Activated CD4-positive, alpha-beta T cell treated with anti-CD3 and anti-CD28 coated beads for 1 hour (primary cell): ENCODE measurements at places on chromosomes 5 and 9.

GRCh38 chr9:106716820-106717219 is 146.1 kb upstream of the ZNF462 start:
- DNase-seq = no peak

DNA sequence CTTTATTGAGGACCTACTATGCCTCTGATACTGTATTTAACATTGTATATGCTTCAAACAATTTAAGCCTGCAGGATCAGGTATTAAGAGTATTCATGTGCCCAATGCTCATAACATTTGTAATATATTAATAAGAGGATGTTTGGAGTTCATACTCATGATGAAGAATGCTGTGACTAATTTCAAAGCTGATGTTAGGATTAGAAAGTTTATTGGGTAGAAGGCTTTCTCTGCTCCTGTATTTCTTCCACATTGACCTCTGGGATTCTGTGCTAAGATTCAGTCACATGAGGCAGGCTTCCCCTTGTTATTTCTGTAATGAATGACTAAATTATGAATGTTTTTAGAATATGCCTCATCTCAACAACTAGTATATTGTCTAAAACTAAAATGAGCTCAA is 456.4 kb downstream of the NFIB start:
- DNase-seq = no peak

- DNase-seq = no peak
Observed at GRCh38 chr5:52844885-52845284, 57.2 kb downstream of the ITGA1 start.

DNA sequence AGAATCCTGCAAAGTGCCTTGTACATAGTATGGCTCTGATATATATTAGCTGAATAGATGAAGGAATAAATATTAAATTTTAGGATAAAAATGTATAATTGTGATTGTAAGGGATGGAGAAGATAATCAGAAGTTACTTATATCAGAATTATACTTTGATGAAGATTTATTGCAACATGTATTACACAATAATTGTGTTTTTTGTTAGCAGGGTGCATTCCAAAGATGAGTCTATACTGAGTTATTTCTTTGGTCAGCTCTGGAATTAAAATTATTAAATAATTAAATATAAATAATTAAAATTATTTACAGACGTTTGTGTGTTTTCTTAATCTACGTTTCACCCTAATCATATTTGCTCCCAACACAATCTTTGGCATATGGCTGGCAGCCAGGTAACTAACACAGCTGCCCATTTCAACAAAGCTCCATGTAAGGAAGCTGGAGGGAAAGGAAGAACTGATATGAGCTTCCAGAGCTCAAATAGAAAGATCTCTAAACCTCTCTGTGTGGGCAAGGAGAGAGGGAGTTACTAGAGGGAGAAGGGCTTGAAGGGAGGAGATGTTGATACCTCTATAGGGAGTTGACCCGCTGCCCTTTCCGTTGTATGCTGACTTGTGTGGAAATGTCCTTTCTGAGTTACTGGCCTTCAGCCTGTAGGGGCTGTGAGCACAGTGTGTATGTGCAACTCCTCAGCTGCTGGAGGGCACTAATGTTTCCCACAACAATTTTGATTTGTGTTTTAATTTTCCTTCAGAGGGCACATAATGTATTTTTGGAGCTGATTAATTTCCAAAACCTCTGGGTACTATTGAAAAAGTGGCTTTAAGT is 403.4 kb downstream of the MAN2A1 start:
- DNase-seq = no peak

GRCh38 chr9:96383165-96383942 is at the start of gene SLC35D2:
Gene SLC35D2 (minus strand): TSS chr9:96383711. CDS start chr9:96383634, 77 bp downstream.
- DNase-seq = no peak

- DNase-seq = no peak
Observed at GRCh38 chr5:16965581-16965980, 29.5 kb upstream of the MYO10 start.

DNA sequence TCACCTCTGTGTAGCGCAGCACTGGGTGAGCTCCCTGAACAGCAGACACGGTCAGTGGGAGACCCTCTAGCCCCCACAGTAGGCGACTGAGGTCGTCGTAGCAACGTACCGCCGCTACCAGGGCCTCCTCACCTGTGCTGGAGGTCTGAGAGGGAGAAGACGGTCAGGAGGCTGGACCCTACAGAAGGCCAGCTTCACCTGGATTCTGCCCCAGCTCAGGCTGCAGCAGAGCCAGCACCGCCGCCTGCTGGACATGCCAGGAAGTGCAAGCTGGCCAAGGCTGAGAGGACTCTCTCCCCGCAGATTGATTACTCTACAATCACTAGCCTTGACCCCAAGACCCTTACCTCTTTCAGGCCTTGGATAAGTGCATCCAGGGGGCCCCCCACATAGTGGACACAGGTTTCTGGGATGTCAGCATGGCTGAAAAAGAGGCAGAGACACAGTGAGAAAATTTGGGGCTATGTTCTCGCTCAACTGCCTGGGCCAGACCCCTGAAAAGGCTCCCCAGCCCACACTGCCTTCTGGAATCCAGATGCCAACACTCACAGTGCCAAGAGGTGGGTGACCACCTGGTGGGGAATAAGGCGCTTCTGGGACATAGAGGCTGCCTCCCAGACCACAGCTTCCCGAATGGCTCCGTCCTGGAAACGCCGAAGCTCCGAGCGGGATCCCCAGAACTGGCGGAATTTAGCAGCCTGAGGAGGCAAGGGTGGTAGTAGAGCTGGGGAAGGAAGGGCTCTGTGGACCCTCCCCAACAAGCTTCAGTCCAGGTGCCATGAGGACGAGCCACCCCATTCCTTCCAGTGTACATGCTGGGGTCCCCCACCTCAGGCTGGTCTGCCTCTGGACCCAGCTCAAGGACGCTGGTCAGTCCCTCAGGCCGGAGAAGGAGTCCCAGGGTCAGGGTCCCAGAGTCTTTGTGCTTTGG is 6.9 kb downstream of the NOL6 start:
- peak; percentile 58 for DNase-seq

DNA sequence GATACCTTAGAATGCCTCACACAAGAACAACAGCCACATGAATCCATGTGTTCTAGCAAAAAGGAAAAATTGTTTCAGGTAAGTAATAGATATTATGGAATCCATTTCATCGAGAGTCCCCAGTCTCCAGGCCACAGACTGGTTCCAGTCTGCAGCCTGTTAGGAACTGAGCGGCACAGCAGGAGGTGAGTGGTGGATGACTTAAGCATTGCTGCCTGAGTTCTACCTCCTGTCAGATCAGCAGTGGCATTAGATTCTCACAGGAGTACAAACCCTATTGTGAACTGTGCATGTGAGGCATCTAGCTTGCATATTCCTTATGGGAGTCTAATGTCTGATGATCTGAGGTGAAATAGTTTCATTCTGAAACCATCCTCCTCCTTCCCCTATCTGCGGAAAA is 207.0 kb downstream of the CSNK1G3 start:
- no peak for DNase-seq

DNA sequence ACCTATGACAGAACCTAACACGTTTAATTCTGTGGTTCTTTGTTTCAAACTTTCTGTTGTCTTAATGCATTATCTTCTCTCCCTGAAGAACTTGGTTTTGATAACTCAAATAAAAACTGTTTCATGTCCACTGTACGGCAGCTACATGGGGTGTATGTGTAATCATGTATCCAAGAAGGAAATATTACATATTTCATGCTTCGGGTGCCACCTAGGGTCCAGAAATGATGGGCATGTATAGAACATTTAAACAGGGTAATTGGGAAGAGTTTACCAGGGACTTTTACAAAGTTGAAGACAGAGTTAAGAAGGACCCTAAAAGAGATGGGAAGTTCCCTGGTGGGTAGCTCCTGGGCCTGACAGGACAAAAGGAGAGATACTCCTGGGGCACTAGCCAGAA is 291.3 kb downstream of the FBXL7 start:
- DNase-seq = no peak

GRCh38 chr5:132273631-132274030 is 16.1 kb downstream of the PDLIM4 start:
- no peak for DNase-seq

DNA sequence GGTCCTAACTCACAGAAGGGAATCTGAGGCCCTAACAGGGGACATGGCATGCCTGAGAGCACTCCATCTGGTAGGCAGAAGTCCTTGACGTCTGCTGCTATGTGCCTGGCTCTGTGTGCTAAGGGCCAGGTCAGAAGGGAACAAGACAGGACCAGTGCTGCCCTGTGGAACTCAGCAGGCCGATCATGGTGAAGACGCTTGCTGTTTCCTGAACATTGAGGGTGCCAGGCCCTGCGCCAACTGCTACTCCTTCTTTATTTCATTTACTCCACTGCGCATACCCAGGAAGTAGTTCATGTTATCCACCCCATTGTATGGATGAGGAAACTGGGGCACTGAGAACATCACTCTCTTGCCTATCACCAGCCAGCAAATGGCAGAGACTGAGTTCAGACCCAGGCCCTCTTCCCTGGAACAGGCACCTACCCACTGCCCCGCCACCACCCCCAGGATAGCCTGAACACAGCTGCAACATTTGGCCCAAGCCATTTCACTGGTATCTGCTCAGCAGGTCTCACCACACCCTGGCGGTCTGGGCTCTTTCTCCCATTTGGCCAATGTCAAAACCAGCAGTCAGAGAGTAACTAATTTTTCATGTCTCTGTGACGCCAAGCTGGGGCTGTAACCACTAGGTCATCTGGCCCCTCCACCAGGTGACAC is 24.8 kb upstream of the FOXI1 start:
- DNase-seq = no peak

DNA sequence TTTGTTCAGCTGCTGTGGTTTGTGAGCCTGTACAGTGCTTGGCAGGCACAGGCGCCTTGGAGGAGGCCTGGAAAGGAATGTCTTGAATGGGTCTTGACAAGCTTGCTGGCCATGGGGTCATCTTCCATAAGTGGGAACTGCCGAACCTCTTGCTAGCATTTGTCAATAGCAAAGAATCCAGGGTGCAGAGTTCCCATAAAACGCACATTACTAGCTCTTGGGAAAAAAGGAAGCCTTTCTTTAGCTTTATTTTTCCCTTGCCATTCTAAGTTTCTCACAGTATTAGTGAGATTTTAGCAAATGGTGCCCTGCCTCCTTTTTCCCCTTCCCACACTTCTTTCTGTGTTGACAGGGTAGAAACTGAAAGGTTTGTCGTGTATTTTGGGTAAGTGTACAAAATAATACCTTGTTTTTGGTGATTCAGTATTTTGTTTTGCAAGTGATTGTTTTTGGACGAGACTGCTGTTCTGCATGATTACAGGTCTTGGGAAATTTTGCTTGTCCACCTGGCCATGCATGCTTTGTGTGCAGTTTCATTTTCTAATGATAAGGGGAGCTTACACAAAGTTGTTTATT is 82.0 kb downstream of the ADGRV1 start:
- no peak for DNase-seq

DNA sequence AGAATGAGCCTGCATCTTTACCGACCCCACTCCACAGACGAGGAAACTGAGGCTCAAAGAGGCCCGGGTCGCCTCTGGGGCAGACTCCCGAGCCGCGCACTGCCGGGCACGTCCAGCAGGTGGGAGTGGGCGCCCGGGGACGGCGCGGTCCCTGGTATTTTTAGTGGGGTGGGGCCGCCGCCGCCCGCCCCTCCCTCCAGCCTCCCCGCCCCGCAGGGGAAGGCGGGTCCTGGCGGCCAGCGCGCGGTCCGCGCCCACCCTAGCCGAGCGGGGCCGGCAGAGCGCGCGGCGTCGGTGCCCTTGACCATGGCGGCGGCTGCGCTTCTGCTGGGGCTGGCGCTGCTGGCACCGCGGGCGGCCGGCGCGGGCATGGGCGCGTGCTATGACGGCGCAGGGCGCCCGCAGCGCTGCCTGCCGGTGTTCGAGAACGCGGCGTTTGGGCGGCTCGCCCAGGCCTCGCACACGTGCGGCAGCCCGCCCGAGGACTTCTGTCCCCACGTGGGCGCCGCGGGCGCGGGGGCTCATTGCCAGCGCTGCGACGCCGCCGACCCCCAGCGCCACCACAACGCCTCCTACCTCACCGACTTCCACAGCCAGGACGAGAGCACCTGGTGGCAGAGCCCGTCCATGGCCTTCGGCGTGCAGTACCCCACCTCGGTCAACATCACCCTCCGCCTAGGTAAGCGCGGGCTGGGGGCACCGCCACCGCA is at the start of gene LAMC3:
Gene LAMC3 (plus strand): TSS at position 266 of the 710 bp plus-strand sequence. CDS start 41 bp downstream, at position 307.
- DNase-seq = no peak

DNA sequence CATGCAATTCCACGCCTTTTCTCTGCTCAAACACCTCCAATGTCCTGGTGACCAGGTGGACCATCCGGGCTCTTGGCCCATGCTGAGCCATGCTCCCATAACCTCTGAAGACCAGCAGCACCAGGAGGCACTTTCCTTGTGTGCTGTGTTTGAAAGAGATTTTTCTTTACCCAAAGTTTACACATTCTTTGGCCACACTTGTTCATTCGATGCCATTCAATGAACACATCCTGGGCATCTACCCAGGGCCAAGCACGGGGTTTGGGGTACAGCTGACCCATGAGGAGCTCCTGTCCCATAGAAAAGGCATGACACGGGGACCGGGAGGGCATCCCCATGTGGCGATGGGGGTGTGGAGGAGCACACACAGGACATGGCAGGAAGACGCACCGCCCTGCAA is 77.1 kb upstream of the IRX1 start:
- DNase-seq = no peak

- DNase-seq = no peak
Observed at GRCh38 chr9:8660383-8660782, 860.8 kb upstream of the DMAC1 start.

GRCh38 chr5:16862777-16863176 is 73.3 kb downstream of the MYO10 start:
- DNase-seq = no peak

GRCh38 chr5:141508798-141509611 is 20.1 kb downstream of the PCDHGC5 start:
- no peak for DNase-seq

GRCh38 chr5:42366051-42366450 is 57.2 kb upstream of the GHR start:
- DNase-seq = no peak

DNA sequence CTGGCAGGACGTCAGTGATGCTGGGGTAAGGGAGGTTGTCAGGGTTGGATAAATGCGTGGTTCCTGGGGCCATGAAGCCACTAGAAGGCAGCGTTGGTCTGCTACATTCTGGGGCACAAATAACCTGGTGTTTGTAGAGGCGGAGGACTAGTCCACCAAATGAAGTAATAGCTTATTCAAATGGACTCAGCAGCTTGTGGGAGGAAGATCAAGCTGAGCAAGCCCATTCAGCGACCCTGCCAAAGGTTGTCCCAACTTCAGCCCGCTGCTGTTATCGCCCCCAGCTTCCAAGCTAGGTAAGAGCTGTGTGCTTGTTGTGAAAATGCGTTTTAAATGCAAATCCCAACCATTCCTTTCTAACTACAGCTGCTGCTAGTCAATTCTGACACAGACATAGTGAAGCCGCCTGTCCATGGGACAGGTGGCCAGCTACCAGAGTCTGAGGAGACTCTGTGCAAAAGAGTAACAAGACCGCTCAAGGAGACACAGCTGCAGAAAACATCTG is 7.6 kb upstream of the FAM240B start:
- no peak for DNase-seq

DNA sequence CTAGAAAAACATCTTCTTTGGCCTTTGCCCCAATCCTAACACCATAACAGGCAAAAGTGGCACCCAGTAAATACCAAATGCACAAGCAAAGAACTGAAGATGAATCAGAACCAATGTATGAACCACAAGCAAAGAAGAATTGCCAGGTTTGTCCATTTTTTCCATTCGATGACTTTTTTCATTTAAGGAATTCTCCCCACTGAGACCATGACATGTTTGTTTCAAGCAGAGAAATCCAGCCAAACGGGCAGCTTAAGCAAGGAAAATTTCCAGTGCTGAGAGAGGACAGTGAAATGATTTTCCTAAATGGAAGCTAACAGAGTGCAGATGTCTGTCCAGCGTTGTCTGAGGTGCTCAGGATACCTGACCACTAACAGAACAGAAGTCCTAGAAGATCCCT is 203.7 kb downstream of the ADAMTS12 start:
- no peak for DNase-seq

- DNase-seq = no peak
Observed at GRCh38 chr5:56349461-56349860, 116.3 kb upstream of the ANKRD55 start.
